ENCODE measurements at places on chromosomes 2 and 18. TPM values are rescaled to one million over a fixed set of nuclear protein-coding genes. Genes with fewer than 3 reads are reported as not detected.

The RBBP8 gene
- 74.8 TPM for total RNA-seq

The LAMA3 gene
- 0.63 TPM for total RNA-seq

The RAPH1 gene
- 1.1 TPM for total RNA-seq

The CD8A gene
- total RNA-seq = 675 TPM

The ATP8B1 gene
- total RNA-seq = 0.16 TPM

The GRHL1 gene
- total RNA-seq = 0.57 TPM

The SERPINB4 gene
- total RNA-seq = not detected

The ZNF385B gene
- total RNA-seq = not detected

The DSG3 gene
- not detected for total RNA-seq

The IL1F10 gene
- total RNA-seq = not detected

The ITPRIPL1 gene
- total RNA-seq = 43.5 TPM

The SATB2 gene
- not detected for total RNA-seq

Measured in activated CD8-positive, alpha-beta T cell treated with anti-CD3 and anti-CD28 coated beads, Interleukin-2, amount 10 ng/mL, durations not matched to agents 7 days and 5 days (primary cell).